ENCODE measurements at places on chromosomes 6 and 20. TPM values are rescaled to one million over a fixed set of nuclear protein-coding genes. Genes with fewer than 3 reads are reported as not detected.

The C6orf15 gene
- not detected for total RNA-seq

The PGC gene
- total RNA-seq: not detected

The GPRC6A gene
- total RNA-seq: not detected

GRCh38 chr6:135475292-135475886, 22.2 kb downstream of the AHI1 start:
- no peak for DNase-seq
